ENCODE measurements at places on chromosomes 7 and 10.

GRCh38 chr10:128993443-128993842 is 473.6 kb upstream of the MGMT start:
- H3K4me3 ChIP-seq: no peak overlapping the region
- H3K27me3 ChIP-seq: no peaks in the 10 kb centered on the region
- DNase-seq: no peak
- no peaks in the 10 kb centered on the region for H3K36me3 ChIP-seq
- no peaks in the 10 kb centered on the region for H3K4me1 ChIP-seq
- H3K27ac ChIP-seq: no peak overlapping the region

DNA sequence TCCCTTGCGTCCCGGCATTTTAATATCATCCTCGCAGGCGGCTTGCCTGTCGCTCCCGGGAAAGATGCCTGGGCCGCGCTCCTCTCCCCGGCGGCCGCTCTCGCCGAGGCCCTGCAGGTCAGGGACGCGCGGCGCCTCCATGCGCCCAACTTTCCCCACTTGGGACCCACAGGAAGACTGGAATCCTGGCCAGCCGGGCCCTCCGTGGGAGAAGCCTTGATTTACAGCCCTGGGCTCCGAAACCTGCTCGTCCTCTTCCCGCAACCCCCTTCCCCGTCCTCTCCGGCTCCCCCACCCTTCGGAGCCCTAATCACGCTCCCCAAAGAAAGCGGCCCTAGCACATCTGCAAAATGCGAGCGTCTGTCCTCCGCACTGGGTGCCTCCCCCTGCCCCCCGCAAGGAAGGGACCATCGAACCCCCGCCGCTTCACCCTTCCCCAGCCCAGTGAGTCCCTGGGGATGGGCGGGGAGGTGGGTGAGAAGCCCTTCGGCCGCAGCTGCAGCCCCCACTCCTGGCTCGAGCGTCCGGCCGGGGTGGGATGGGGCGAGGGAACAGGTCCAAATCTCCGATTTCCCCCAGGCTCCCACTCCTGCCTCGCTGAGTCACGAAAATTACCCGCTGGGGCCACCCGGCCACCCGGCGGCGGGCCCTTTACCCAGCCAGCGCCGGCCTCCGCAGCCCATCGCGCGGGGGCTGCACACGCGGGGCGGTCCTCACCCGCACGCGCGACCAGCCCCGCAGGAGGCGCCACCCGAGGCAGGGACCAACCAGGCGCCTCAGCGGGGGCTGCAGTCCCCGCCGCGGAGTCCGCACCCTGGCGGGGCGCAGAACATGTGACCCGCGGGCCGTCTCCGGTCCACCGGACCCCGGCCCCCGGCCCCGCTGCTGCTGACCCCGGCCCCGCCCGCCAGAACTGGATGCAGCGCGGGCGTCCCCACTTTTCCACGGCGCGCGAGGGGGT is 695 bp downstream of the HSPA12A start:
- H3K27me3 ChIP-seq: no peaks in the 10 kb centered on the region
- H3K4me3 ChIP-seq: peak overlapping the region; percentile 97
- peak overlapping the region; percentile 93 for H3K27ac ChIP-seq

DNA sequence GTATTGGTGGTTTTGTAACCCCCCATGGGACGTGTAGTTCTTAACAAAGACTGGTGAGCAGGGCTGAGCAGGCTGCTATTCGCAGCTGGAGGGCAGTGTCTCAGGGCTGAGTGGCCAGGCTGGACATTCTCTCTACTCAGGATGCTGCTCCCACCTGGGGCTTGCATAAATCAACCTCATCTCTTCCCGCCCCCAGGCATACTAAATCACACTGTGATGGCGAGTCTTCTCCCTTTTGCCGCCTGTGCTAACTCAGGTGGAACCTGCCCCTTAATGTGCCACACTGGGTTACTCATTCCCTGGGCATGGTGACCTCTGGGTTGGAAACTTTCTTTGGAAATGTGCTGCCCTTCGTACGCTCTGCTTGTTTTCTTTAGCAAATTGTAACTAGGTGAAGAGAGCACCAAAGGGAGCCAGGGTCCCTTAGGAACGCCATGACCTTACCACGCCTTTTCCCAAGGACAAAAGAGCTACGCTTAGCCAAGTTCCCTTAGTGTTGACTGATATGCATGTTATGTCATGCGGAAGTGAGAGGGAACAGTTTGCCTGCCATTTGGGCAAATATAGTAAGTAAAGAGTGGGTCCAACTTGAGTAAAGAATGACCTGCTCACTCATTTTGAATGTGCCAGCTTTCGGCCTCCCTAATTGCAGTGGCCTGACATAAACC is 40.4 kb upstream of the COBL start:
- no peaks in the 10 kb centered on the region for H3K27me3 ChIP-seq
- DNase-seq: no peak
- no peak overlapping the region for H3K4me3 ChIP-seq
- no peak overlapping the region for H3K27ac ChIP-seq
- H3K36me3 ChIP-seq: no peaks in the 10 kb centered on the region
- H3K4me1 ChIP-seq: no peaks in the 10 kb centered on the region

DNA sequence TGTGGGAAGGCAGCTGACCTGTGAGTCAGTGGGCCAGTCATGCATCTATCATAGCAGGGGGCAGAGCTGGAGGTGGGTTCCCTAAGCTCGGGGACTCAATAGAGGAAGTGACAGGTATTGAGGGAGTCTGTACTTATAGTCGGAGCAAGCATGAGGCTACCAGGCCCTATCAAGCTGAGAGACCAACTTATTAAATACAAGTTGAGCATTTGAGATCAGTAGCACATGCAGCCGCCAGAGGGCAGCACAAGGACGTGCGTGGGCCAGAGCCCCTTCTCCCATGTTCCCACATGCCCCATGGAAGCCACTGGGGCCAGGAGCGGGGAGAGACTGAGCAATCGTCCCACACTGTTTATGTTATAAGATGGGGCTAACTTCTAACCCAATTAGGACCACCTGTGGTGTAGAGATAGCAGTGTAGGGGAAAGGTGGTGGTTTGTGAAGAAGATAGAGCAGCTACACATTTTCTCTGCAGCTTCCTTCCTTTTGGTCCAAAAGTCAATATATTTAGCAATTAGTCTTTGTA is 13.0 kb upstream of the STK31 start:
- peaks cover 28% of the 10 kb centered on the region for H3K36me3 ChIP-seq
- DNase-seq: peak; percentile 64
- H3K27ac ChIP-seq: no peak overlapping the region
- no peaks in the 10 kb centered on the region for H3K4me1 ChIP-seq
- H3K27me3 ChIP-seq: no peaks in the 10 kb centered on the region

DNA sequence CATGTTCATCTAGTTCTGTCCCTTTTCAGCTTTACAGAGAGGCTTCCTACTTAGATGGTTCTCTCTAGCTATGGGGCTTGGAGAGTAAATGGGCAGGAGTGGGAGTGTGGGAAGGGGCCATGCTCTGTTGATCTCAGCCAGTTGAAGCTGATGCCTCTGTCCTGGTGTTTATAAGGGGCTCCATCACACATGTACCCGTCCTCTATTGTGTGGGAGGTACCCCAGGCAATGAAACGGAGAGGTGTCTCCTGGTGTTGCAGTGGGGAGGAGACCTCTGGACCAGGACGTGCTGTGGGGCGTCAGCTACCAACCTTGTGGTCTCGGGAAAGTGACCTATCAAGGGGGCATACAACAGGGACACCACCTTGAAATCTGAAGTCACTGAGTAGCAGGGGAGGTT is 173.5 kb downstream of the CELF2 start:
- H3K27me3 ChIP-seq: no peaks in the 10 kb centered on the region
- H3K27ac ChIP-seq: no peak overlapping the region
- no peak overlapping the region for H3K4me3 ChIP-seq
- no peaks in the 10 kb centered on the region for H3K36me3 ChIP-seq
- H3K4me1 ChIP-seq: no peaks in the 10 kb centered on the region

DNA sequence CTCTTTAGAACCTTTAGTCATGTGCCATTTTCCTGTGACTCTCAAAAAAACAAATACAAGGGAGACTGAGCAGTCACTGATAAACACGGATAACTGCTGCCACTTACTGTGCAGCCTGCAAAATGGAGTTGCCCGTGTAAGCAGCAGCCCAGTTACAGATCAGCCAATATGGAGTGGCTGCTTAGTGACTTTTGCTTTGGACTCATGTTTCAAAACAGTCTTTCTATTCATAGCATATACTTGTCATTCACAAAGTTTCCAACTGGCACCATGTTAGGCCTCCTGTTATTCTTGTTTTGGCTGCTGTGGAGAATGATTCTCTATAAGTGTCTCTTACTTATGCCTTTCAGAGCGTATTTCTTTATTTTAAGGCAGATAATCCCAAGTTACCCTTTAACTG is 3.0 kb downstream of the FAM204A start:
- H3K27me3 ChIP-seq: no peaks in the 10 kb centered on the region
- no peak overlapping the region for H3K27ac ChIP-seq
- DNase-seq: no peak
- H3K4me1 ChIP-seq: peaks cover 11% of the 10 kb centered on the region
- H3K4me3 ChIP-seq: no peak overlapping the region

- no peaks in the 10 kb centered on the region for H3K36me3 ChIP-seq
- no peak overlapping the region for H3K4me3 ChIP-seq
- DNase-seq: no peak
Measured at GRCh38 chr7:115293628-115294240, 371.8 kb downstream of the MDFIC start.

DNA sequence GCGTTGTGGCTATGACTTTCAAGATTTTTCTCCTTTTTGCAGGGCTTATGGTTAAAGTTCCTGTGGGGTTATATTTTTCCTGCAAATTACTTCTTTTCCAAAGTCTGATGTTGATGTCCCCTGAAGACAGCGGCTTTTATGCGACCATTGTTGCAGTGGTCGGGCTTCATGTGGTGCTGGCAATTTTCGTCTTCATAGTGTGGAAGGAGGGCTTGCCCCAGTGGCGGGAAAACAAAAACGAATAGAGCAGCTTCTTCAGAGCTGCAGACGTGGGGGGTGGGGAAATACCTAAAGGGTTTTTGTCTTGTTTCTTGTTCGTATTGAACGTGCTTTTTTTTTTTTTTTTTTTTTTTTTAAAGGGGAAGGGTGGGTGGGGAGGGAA is 53.8 kb downstream of the MCMBP start:
- peak overlapping the region; percentile 55 for H3K4me3 ChIP-seq
- H3K36me3 ChIP-seq: no peaks in the 10 kb centered on the region
- no peak overlapping the region for H3K27ac ChIP-seq
- no peak for DNase-seq

GRCh38 chr10:86137561-86137960 is 229.0 kb downstream of the GRID1 start:
- no peak for DNase-seq
- H3K4me1 ChIP-seq: no peaks in the 10 kb centered on the region
- H3K36me3 ChIP-seq: no peaks in the 10 kb centered on the region

GRCh38 chr7:81213394-81213793 is 294.5 kb upstream of the SEMA3C start:
- H3K36me3 ChIP-seq: no peaks in the 10 kb centered on the region
- H3K4me3 ChIP-seq: no peak overlapping the region
- peaks cover 2% of the 10 kb centered on the region for H3K4me1 ChIP-seq
- DNase-seq: no peak
- H3K27ac ChIP-seq: no peak overlapping the region

GRCh38 chr10:48772059-48772458 is 87.4 kb downstream of the WDFY4 start:
- no peaks in the 10 kb centered on the region for H3K27me3 ChIP-seq
- no peak overlapping the region for H3K27ac ChIP-seq
- no peaks in the 10 kb centered on the region for H3K36me3 ChIP-seq
- no peak overlapping the region for H3K4me3 ChIP-seq
- no peaks in the 10 kb centered on the region for H3K4me1 ChIP-seq
- DNase-seq: no peak

DNA sequence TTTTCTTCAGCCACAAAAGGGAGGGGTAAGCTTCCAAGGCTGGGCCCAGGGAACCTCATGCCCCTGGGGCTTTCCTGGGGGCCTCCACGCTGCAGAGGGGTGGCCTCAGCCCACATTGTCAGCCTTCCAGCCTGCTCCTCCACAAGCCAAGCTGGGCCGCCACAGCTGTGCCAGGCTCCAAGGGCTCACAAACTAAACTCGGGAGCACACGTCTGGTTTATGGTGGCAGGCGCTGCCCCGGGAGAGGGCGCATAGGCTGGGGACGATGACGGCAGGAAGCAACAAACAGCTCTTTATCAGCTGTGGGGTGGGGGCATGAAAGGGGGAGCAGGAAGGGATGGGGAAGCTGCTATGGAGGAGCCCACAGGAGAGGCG is 6.3 kb upstream of the CDH23 start:
- no peak for DNase-seq
- H3K27ac ChIP-seq: no peak overlapping the region
- H3K36me3 ChIP-seq: no peaks in the 10 kb centered on the region
- no peaks in the 10 kb centered on the region for H3K27me3 ChIP-seq

- H3K36me3 ChIP-seq: no peaks in the 10 kb centered on the region
- H3K27me3 ChIP-seq: no peaks in the 10 kb centered on the region
- no peak overlapping the region for H3K27ac ChIP-seq
- no peaks in the 10 kb centered on the region for H3K4me1 ChIP-seq
- DNase-seq: no peak
Measured at GRCh38 chr10:22365644-22366434, 20.5 kb downstream of the SPAG6 start.

- no peak overlapping the region for H3K4me3 ChIP-seq
- H3K4me1 ChIP-seq: no peaks in the 10 kb centered on the region
- H3K27ac ChIP-seq: no peak overlapping the region
- H3K36me3 ChIP-seq: no peaks in the 10 kb centered on the region
Measured at GRCh38 chr7:107799647-107800264, 3.3 kb downstream of the SLC26A3 start.

GRCh38 chr7:4273566-4274230 is 408.4 kb upstream of the FOXK1 start:
- H3K36me3 ChIP-seq: no peaks in the 10 kb centered on the region
- DNase-seq: no peak
- no peak overlapping the region for H3K4me3 ChIP-seq
- H3K27me3 ChIP-seq: no peaks in the 10 kb centered on the region

- no peak overlapping the region for H3K27ac ChIP-seq
- no peaks in the 10 kb centered on the region for H3K36me3 ChIP-seq
- H3K4me1 ChIP-seq: no peaks in the 10 kb centered on the region
- H3K4me3 ChIP-seq: no peak overlapping the region
- H3K27me3 ChIP-seq: no peaks in the 10 kb centered on the region
- DNase-seq: no peak
Measured at GRCh38 chr10:19518632-19519031, 297.6 kb upstream of the PLXDC2 start.

DNA sequence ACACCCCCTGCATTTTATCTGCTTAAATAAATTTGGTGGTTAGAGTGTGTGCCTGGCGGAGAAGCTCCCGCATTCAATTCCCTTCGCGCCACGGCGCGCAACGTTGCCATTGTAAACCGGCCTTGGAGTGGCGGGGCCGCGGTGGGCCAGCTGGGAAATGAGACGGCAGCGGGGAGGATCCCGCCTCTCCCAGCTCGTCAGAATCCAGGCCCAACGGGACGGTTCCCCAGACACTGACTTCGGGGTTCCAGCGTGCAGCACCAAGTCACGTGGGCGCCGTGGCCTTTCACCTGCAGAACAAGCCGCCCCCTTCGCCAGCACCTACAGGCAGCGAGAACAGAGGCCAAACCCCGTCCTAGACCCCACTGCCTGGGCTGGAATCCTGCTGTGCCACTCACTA is 103.4 kb downstream of the GRID1 start:
- no peaks in the 10 kb centered on the region for H3K36me3 ChIP-seq
- no peak for DNase-seq
- H3K27me3 ChIP-seq: no peaks in the 10 kb centered on the region
- H3K4me3 ChIP-seq: no peak overlapping the region

Data from ascending aorta (tissue), 2 donors.